ENCODE measurements at places on chromosomes 7 and 10.

GRCh38 chr10:51654918-51655317 is 44.5 kb downstream of the CSTF2T start:
- DNase-seq = no peak

GRCh38 chr10:81882011-81882410 is 7.0 kb downstream of the NRG3 start:
- DNase-seq = no peak

- no peak for DNase-seq
These were observed 21.7 kb upstream of the NCAPG2 start for GRCh38 chr7:158726277-158726807.

GRCh38 chr10:3293581-3294431 is 121.2 kb upstream of the PITRM1 start:
- DNase-seq = no peak

DNA sequence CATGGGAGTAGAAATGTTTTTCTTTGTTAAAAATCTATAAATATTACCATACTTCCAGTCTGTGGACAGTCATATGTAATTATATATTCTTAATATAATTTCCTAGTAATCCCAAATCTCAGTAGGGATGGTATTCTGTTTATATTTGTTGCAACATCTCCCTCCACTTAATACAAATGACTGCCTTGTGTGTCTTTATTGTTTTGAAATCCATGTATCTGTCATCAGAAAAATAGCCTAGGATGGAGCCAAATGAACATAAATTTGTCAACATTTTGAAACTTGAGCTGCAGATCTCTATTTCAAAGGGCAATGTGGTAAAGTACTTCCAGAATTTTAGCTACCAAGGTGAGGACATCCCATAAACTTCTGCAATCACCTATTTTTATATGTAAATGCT is 290.7 kb downstream of the TSPAN12 start:
- no peak for DNase-seq

DNA sequence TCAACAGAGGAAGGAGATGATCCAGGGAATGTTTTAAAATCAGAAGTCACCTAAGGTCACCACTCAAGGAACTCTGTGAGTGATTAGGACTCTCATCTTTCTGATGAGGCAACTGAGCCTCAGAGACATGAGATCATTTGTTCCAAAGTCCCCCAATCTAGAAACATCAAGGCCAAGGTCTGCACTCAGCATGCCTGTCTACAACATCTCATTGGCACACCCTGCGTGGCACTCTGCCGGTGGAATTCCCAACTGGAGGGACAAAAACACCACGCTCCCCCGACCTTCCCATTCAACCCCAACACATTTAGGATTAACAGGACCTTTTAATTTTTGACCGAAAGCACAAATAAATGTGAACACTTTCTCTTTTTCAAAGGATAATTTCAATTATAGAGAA is 31.4 kb downstream of the CPXM2 start:
- DNase-seq = no peak

- no peak for DNase-seq
These were observed 2.1 kb upstream of the FOXP2 start for GRCh38 chr7:114412548-114412947.

DNA sequence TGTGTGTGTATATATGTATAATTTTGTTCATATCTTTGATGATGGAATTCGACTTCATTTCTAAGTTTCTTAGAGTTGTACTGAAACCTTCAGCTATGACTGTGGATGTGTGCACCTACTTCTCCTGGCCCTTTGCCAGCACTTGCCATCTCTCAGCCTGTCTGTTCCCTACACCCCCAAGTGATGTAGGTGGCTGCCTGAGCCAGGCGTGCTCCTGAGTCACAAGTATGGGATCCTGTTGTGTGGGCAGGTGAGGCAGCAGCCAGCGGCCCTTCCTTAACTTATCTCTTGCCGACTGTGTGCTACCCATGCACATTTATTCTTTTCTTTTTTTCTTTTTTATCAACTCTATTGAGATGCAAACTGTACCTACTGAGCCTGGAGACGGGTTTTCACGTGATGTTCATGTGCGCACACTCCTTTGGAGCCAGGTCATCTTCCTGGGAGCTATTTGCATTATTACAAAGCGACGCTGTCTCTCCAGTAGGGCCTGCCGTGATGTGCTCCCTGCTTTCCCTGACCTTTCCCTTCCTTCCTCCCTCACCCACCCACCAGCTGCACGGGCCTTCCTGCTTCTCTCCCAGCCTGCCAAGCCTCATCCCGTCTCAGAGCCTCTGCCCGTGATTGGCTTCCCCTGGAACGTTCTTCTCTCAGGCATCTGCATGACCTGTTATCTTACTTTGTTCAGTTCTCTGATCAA is 31.3 kb upstream of the GALNT11 start:
- DNase-seq = no peak

DNA sequence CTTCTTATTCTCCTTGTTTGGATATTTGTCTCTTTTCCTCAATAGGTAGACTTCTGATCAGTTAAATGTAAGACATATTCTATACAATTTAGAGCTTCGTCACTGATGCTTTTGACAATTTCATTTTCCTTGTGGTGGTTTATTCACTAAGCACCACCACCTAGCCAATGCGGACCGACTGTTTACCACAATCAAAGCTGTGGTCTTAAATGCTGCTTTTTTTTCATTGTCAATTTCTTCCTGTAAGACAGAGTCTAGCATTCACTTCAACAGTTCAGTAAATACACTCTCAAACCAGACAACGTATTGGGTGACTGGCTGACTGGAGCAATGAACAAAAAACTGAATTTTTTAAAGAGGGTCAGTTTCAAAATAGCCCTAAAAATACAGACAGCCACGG is 239.0 kb downstream of the DNAJB6 start:
- no peak for DNase-seq

DNA sequence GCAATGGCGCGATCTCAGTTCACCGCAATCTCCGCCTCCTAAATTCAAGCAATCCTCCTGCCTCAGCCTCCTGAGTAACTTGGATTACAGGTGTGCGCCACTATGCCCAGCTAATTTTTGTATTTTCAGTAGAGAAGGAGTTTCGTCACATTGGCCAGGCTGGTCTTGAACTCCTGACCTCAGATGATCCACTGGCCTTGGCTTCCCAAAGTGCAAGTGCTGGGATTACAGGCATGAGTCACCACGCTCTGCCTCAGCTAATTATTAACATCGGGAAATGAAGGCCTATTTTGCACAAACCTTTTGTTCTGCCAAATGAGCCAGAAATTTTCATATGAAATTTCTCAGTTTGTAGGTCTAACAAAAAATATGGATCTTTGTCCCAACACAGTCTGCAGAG is 106.7 kb upstream of the ODAD2 start:
- no peak for DNase-seq

- peak; percentile 70 for DNase-seq
These were observed 38.1 kb downstream of the CFAP46 start for GRCh38 chr10:132904181-132904813.

GRCh38 chr7:81120803-81121202 is 202.0 kb upstream of the SEMA3C start:
- no peak for DNase-seq

GRCh38 chr7:120955577-120956149 is 5.1 kb downstream of the ING3 start:
- DNase-seq = no peak

DNA sequence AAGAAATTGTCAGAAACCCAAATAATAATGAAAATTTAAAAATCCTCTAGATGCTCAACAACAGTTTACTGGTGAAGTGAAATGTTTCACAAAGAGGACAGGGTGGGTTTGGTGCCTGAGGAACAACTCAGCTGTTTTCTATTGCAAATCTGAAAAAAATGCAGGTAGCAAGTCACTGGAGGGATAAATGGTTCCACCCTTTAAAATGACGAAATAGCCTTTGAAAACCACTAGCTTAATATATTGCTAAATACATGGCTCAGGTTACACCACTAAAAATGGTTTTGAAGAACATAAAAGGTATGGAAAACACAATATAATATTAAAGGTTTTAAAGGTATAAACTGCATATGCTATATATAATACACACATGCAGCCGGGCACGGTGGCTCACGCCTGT is 69.5 kb downstream of the LMBR1 start:
- no peak for DNase-seq

GRCh38 chr10:131753336-131753735 is 147.5 kb upstream of the PPP2R2D start:
- no peak for DNase-seq

DNA sequence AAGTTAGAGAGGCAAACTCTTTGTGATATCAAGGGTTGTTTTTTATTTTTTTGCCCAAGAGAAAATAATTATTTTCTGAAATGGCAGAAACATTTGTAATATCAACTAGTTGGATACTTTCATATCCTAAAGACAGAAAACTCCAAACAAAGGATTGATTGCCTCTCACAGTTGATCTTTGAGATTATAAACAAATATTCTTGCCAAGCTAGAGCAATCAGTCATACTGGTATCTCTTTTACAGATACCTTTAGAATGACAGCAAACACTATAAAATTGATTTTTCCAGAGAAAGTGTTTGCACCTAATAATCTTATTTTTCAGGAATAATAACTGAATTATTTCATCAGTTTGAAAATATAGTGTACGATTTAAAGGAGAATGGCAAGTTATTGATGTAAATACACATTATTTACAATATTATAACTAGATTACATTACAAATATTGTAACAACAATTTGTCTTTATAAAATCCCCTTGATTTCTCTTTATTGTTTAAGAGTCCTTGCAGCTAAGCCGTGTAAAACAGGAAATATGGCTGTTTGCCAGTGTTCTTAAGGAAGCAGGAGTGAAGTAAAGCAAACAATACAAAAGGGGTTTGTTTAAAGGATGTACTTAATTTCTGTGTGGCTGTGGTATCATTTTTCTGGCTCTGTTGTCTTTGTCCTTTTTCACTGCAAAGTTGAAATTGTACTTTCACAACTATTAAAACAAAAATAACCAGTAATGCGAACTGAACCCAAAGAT is 58.4 kb downstream of the MAPK8 start:
- no peak for DNase-seq

DNA sequence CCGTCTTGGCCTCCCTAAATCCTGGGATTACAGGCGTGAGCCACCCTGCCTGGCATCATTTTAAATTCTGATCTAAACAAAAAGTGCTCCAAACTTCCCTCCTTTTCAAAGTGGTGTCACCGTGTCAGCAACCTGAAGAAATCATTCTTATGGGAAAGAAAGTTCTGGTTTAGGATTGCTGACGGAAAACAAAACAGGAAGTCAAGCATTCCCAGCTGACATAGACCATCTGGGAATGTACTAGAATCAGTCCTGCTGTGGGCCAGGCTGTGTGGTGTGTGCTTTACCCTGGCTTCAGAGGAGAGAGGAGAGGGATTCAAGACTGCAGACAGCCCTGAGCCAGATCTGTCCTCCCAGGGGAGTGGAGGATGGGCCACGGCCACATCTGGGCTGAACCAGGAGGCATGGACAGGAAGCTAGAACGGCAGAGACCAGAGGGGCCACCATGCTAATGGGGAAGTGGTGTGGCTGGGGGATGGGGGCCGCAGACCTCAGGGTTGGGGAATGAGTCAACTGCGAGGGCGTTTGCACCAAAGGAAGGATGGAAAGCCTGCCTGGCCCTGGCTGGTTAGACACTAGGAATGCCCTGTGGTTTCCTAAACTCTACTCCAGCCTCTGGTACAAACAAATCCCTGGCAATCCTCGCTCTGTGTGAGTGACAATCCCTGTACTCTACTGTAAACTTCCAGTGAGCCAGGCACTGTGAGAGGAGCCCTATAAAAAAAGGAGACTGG is 16.7 kb upstream of the CLIP2 start:
- peak; percentile 88 for DNase-seq

DNA sequence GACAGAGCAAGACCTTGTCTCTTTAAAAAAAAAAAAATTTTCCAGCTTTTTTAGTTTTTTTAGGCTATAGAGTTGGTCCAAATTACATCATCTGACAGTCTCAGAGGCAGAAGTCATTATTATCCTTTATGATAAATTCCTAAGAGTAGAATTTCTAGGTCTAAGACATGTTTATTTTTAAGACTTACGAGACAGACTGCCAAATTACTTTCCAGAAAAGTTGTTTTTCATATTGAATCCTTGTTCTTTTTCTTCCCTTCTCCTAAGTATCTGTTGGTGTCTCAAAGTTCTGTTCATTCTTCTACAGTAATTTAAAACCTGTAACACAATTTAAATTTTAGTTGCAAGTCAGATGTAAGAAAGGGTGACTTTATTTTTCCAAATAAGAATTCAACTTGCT is 421.4 kb downstream of the GALNT17 start:
- DNase-seq = no peak

GRCh38 chr7:139720705-139721231 is 57.0 kb downstream of the HIPK2 start:
- no peak for DNase-seq

DNA sequence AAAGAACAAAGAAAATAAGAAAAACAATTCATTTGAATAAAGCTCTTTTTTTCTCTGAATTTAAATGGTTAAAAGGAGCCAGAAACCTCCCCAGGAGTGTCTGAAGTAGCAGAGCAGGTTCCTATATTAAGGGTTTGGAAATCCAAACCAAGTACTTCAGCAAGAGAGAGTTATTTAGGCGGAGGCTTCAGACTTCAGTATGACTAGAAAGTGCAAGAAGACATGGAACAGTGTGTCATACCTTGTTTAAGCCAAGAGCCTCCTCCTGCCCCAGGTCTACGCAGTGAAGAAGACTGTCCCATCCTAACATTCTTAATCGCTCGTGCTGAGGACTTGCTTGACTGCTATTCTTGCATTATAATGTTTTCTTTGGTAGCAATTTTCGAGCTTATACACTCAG is 51.3 kb downstream of the ODAD2 start:
- DNase-seq = no peak

DNA sequence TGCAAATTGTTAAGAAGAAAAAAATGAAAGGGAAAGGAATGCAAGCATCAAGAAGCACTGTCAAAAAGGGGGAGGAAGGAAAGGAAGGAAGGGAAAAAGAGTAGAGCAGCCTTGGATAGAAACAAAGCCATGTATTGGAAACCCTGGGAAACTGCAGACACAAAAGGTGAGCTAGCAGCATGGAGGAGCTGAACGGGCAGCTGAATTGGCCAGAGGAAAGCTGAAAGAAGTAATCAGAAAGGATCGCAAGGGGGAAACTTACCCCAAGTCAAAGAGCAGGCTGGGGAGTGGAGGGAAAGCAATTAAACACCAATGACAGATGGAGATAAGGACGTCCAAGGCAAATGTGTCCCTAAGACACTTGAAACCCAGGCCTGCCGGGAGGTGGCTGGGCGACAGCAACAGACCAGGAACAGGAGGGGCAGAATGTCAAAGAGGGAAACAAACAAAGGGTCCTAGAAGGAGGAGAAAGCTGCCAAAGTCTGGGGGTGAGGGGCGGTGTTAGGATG is 93.8 kb upstream of the SVIL start:
- DNase-seq = no peak

DNA sequence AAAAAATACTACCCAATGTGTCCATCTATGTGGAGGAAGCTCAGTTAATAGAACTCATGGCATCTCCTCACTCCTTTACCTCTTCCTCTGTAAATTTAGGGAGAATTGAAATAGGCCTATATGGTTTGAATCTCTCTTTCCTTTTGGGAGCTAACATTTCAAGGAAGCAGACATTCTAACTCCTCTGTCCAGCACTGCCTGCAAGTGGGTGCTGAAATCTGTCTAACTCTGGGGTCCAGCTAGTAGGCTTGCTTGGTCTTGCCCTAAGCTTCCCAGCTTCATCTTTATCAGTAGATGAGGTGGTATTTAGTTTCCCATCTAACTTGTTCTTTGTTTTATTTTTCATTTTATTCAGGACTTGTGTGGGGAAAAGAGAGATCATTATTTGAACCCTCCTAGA is 23.2 kb downstream of the CYCS start:
- DNase-seq = no peak
